Spleen (tissue), 13 donors: ENCODE measurements at places on chromosomes 6 and 20. TPM values are rescaled to one million over a fixed set of nuclear protein-coding genes. Genes with fewer than 3 reads are reported as not detected.
A peak's percentile ranks its signal among the peaks of the same experiment; 100 is the strongest.

Gene SMAP1
- 12.6 TPM for polyA plus RNA-seq

Gene ME1
- 1.8 TPM for polyA plus RNA-seq

Gene PTK6
- polyA plus RNA-seq: 0.55 TPM

Gene VSX1
- not detected for polyA plus RNA-seq

Gene SUMO4
- 0.16 TPM for polyA plus RNA-seq

Gene KCNQ5
- 1.6 TPM for polyA plus RNA-seq

Gene HDGFL1
- polyA plus RNA-seq: not detected

Gene HCK
- 53.0 TPM for polyA plus RNA-seq

DNA sequence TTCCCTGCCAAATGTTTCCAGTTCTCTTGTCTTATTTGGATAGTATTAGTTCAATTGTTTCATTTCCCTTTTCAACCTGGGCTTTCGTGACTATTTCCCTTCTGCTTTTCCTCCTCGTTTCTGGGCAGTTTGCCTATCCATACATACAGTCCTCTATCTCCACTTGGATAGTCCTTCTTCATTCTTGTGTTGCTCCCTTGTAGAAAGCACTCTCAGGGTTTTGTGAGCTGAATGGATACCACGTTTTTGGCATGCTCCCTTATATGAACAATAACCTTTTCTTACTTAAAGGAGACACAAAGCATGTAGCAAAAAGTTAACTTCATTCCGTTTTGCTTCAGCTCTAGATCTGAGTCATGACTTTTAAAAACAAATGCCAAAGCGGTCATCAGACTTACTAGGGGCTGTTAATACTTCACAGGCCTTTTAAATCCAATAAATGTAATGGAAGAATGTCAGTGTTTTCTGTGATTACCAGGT lies 16.6 kb downstream of the CRYBG1 start:
- no peak for DNase-seq
- H3K4me1 ChIP-seq: no peaks in the 10 kb centered on the region
- no peaks in the 10 kb centered on the region for H3K36me3 ChIP-seq
- H3K27me3 ChIP-seq: peaks cover 3% of the 10 kb centered on the region
- no peak overlapping the region for H3K4me3 ChIP-seq

GRCh38 chr6:29501106-29501505 lies 13.3 kb upstream of the MAS1L start:
- no peak overlapping the region for H3K27ac ChIP-seq
- no peaks in the 10 kb centered on the region for H3K36me3 ChIP-seq
- no peak for DNase-seq

GRCh38 chr6:1862411-1862810 lies 252.7 kb downstream of the FOXC1 start:
- H3K4me1 ChIP-seq: no peaks in the 10 kb centered on the region
- H3K36me3 ChIP-seq: no peaks in the 10 kb centered on the region
- no peak overlapping the region for H3K27ac ChIP-seq
- H3K4me3 ChIP-seq: no peak overlapping the region
- no peaks in the 10 kb centered on the region for H3K27me3 ChIP-seq

GRCh38 chr6:128024969-128025368 lies 124.1 kb upstream of the THEMIS start:
- DNase-seq: no peak
- no peak overlapping the region for H3K4me3 ChIP-seq
- no peaks in the 10 kb centered on the region for H3K27me3 ChIP-seq
- no peaks in the 10 kb centered on the region for H3K4me1 ChIP-seq
- H3K27ac ChIP-seq: no peak overlapping the region

DNA sequence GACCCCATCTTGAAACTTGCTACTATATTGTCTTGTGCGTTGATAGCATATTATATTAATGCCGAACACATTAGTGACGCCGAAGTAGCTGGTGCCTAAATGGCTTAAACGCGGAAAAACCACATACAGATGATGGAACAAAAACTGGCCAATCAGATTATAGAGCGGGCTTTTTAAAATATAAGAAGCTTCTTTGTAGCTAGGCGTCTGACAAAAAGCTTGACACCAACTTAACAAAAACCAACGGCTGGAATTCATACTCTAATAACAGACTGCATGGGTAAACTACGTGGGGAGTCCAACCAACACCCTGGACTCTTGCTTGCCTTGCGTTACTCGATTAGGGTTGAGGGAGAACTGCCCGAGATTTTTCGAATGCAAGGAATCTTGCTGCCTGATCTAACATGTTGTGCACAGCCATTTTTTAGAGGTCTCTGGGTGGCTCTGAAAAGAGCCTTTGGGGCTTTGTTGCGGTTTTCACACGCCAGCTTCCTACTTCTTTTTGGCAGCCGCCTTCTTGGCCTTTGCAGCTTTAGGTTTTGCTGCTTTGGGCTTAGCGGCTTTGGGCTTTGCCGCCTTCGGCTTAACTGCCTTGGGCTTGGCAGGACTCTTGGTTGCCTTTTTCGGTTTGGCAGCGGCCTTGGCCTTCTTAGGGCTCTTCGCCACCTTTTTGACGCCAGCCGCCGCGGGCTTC lies 45.7 kb downstream of the OR2B2 start:
- H3K27ac ChIP-seq: peak overlapping the region; percentile 84
- no peaks in the 10 kb centered on the region for H3K27me3 ChIP-seq
- no peaks in the 10 kb centered on the region for H3K36me3 ChIP-seq
- peaks cover 34% of the 10 kb centered on the region for H3K4me1 ChIP-seq
- no peak for DNase-seq

GRCh38 chr20:15603978-15604805 lies 969.1 kb downstream of the KIF16B start:
- no peak for DNase-seq
- no peak overlapping the region for H3K27ac ChIP-seq
- no peak overlapping the region for H3K4me3 ChIP-seq
- H3K4me1 ChIP-seq: no peaks in the 10 kb centered on the region
- no peaks in the 10 kb centered on the region for H3K36me3 ChIP-seq

- no peak overlapping the region for H3K27ac ChIP-seq
- no peaks in the 10 kb centered on the region for H3K27me3 ChIP-seq
- no peaks in the 10 kb centered on the region for H3K36me3 ChIP-seq
- no peak for DNase-seq
- H3K4me1 ChIP-seq: no peaks in the 10 kb centered on the region
- no peak overlapping the region for H3K4me3 ChIP-seq
Measured at GRCh38 chr6:10347561-10348327, 67.1 kb downstream of the TFAP2A start.

GRCh38 chr20:38804682-38805501 lies 605 bp upstream of the PPP1R16B start:
- H3K36me3 ChIP-seq: no peaks in the 10 kb centered on the region
- H3K27me3 ChIP-seq: no peaks in the 10 kb centered on the region
- H3K27ac ChIP-seq: peak overlapping the region; percentile 90
- DNase-seq: peak; percentile 91

DNA sequence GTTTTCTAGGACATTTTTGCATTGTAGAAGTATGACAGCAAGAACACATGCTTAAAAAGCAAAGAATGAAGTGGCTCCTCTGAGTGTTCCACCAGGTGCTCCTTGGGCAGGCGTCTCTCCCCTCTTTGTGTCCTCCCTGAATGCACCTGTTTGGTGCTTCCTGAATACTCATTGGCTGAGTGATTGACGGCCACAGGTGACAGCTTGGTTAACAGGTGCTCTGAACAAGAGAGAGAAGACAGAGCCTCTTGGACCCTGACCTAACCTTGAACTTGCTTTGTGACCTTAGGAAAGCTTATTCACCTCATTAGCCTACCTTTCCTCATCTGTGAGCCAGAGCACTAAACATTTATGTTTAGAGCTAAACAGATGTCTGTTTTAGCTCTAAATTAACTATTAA lies 93.7 kb downstream of the TULP4 start:
- H3K27me3 ChIP-seq: no peaks in the 10 kb centered on the region
- H3K36me3 ChIP-seq: no peaks in the 10 kb centered on the region
- H3K4me3 ChIP-seq: no peak overlapping the region
- peaks cover 9% of the 10 kb centered on the region for H3K4me1 ChIP-seq

GRCh38 chr6:88952065-88952704 lies 11.2 kb downstream of the RNGTT start:
- H3K36me3 ChIP-seq: peaks cover 14% of the 10 kb centered on the region
- H3K27ac ChIP-seq: no peak overlapping the region
- no peak for DNase-seq
- peaks cover 8% of the 10 kb centered on the region for H3K4me1 ChIP-seq

GRCh38 chr20:25372584-25373336 lies 17.9 kb downstream of the ABHD12 start:
- H3K4me3 ChIP-seq: no peak overlapping the region
- no peaks in the 10 kb centered on the region for H3K36me3 ChIP-seq
- no peaks in the 10 kb centered on the region for H3K4me1 ChIP-seq
- H3K27me3 ChIP-seq: no peaks in the 10 kb centered on the region

DNA sequence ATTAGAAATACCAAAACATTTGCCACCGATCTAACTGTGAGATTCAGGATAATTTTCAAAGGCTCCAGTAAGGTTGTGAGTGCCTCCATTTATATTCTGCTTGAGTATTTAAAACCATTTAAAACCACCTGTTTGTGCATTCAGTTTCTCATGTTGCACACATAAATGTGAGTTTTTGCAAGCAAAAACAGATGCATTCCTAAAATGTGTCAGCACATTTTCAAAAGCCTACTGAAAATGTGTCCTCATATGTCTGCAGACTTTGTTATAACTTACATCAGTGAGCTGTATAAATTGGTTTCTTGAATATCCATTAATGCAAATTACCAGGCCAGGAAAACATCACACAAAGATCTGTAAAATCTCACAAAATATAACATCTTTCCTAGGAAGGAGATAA lies 676.6 kb upstream of the EPHA7 start:
- H3K27ac ChIP-seq: no peak overlapping the region
- no peaks in the 10 kb centered on the region for H3K4me1 ChIP-seq
- no peak overlapping the region for H3K4me3 ChIP-seq
- DNase-seq: no peak
- no peaks in the 10 kb centered on the region for H3K36me3 ChIP-seq

GRCh38 chr6:38480036-38480435 lies 159.7 kb downstream of the BTBD9 start:
- H3K27me3 ChIP-seq: no peaks in the 10 kb centered on the region
- H3K27ac ChIP-seq: no peak overlapping the region
- peaks cover 21% of the 10 kb centered on the region for H3K4me1 ChIP-seq
- DNase-seq: no peak
- H3K4me3 ChIP-seq: no peak overlapping the region

DNA sequence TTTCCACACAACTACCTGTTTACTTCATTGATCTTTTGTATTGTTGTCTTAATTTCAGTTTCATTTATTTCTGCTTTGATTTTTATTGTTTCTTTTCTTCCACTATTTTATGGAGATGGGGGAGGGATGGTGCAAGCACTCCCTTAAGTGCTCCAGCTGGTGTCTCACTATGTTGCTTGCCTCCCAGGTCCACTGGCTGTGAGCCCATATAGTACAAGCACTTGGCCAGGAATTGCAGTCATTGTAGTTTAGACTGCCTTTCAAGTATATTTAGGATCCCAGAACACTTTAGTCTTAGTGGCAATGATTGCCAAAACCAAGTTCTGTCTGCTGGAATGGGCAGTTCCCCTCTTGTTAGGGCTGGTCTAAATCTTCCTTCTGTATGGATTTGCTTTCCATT lies 34.9 kb upstream of the MAN1A1 start:
- H3K4me1 ChIP-seq: no peaks in the 10 kb centered on the region
- no peak for DNase-seq
- H3K4me3 ChIP-seq: no peak overlapping the region
- no peaks in the 10 kb centered on the region for H3K36me3 ChIP-seq

DNA sequence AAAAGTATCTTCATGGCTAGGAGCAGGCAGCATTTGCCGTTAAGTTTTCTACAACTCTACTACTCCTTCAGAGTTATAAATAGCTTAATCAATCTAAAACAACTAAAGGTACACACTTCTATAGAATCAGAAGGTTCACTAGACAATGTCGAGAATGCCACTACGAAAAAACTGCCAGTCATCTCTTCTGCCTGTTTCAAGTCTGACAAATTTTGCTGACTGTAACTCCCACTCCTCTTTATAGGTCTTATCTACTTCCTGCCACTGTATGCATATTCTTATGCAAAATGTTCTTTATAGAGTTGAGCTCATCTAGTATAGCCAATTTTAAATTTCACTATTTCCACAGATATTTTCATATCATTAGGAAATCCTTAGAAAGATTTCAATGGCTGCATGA lies 160.1 kb downstream of the EYS start:
- DNase-seq: no peak
- H3K4me3 ChIP-seq: no peak overlapping the region
- H3K27ac ChIP-seq: no peak overlapping the region
- H3K4me1 ChIP-seq: no peaks in the 10 kb centered on the region

GRCh38 chr6:141752677-141753076 lies 380.0 kb upstream of the GJE1 start:
- H3K27me3 ChIP-seq: no peaks in the 10 kb centered on the region
- no peaks in the 10 kb centered on the region for H3K36me3 ChIP-seq
- no peak for DNase-seq
- H3K27ac ChIP-seq: no peak overlapping the region

GRCh38 chr6:25178336-25179035 lies 100.7 kb upstream of the CARMIL1 start:
- DNase-seq: no peak
- no peak overlapping the region for H3K4me3 ChIP-seq
- H3K4me1 ChIP-seq: peaks cover 50% of the 10 kb centered on the region
- peak overlapping the region; percentile 78 for H3K27ac ChIP-seq
- no peaks in the 10 kb centered on the region for H3K36me3 ChIP-seq

- no peak for DNase-seq
- peak overlapping the region; percentile 15 for H3K27ac ChIP-seq
- H3K4me1 ChIP-seq: no peaks in the 10 kb centered on the region
- no peak overlapping the region for H3K4me3 ChIP-seq
- no peaks in the 10 kb centered on the region for H3K27me3 ChIP-seq
Measured at GRCh38 chr6:11586117-11586516, 48.6 kb downstream of the TMEM170B start.

- H3K27ac ChIP-seq: peak overlapping the region; percentile 100
- peaks cover 41% of the 10 kb centered on the region for H3K4me1 ChIP-seq
- no peaks in the 10 kb centered on the region for H3K27me3 ChIP-seq
- H3K4me3 ChIP-seq: peak overlapping the region; percentile 60
- no peak for DNase-seq
Measured at GRCh38 chr6:26170951-26171841, 84.0 kb downstream of the HFE start.

- H3K27ac ChIP-seq: no peak overlapping the region
- peaks cover 7% of the 10 kb centered on the region for H3K4me1 ChIP-seq
- peaks cover 91% of the 10 kb centered on the region for H3K27me3 ChIP-seq
- DNase-seq: no peak
- no peaks in the 10 kb centered on the region for H3K36me3 ChIP-seq
Measured at GRCh38 chr20:63486300-63486855, 12.5 kb downstream of the EEF1A2 start.

DNA sequence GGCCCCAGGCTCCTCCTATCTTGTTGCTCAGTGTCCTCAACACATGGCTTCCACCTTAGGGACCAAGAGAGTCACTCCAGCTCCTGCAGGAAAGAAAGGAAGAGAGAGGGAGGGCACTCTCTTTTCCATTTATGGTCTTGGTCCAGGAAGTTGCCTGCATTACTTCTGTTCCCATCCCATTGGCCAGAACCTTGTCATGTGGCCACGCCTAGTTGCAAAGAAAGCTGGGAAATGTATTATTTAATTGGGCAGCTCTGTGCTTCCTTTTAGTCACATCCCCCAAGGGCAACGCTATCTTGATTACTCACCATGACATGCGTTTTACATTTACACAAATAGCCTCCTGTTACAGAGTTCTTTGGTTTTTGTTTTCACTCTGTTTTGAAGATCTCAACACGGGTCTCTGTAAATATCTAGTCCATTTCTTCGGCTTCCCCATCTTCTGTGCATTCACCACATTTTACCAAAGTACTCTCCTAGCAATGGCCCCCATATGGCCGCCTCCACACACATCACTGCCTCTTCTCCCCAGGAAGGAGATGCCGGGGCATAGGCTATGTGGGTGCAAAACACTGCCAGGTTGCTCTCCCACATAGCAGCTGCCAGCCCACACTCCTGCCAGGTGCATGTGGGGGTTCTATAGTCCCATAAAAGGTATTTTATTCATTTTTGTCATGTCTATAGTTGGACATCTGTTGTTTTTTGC lies 35.7 kb upstream of the ZMYND8 start:
- H3K27ac ChIP-seq: peak overlapping the region; percentile 44
- H3K27me3 ChIP-seq: no peaks in the 10 kb centered on the region
- no peaks in the 10 kb centered on the region for H3K36me3 ChIP-seq
- no peak overlapping the region for H3K4me3 ChIP-seq
- no peak for DNase-seq
